ENCODE measurements at places on chromosomes 3 and 15.

- no peak for DNase-seq
Observed at GRCh38 chr3:8473029-8473428, 28.6 kb upstream of the LMCD1 start.

GRCh38 chr3:96700322-96701315 is 113.8 kb upstream of the EPHA6 start:
- DNase-seq: no peak

DNA sequence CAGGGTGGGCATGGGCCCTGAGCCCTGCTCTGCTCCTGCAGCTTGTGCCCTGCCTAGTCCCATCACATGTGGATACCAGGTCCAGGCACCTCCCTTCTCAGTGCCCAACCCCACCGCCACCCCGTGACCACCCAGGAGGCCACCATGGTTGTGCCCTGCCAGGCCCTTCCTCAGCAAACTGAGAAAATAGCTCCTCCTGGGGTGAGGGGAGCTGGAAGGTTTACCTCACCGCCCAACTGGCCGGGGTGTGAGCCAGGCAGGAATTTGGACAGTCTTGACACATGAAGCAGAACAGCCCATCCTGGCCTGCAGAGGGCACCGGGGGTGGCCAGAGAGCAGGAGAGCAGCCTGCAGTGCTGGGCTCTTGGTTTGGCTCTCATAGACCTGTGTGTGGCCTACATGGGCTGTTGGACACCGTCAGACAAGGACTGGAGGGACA is 11.4 kb upstream of the C3orf22 start:
- DNase-seq: no peak

GRCh38 chr3:163438760-163439159 is 1639.5 kb downstream of the SI start:
- DNase-seq: no peak

- DNase-seq: no peak
Observed at GRCh38 chr3:55554634-55555425, 67.7 kb upstream of the WNT5A start.

DNA sequence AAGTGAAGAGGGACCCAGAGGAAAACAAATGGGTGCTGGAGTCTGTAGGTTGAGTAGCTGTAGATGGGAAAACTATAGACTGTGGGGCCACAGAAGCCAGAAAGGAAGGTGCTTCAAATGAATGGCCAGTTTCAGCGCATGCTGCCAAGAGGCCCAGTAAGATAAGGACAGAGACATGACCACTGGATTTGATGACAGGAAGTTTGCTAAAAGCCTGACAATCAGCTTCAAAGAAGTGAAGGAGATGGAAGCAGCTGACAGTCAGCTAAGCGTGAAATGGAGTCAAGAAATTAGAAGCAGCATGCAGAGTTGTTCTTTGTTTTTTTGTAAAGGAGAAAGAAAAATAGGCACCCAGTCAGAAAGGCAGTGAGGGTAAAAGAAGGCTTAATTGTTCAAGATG is 24.9 kb downstream of the TXNRD3 start:
- DNase-seq: no peak

DNA sequence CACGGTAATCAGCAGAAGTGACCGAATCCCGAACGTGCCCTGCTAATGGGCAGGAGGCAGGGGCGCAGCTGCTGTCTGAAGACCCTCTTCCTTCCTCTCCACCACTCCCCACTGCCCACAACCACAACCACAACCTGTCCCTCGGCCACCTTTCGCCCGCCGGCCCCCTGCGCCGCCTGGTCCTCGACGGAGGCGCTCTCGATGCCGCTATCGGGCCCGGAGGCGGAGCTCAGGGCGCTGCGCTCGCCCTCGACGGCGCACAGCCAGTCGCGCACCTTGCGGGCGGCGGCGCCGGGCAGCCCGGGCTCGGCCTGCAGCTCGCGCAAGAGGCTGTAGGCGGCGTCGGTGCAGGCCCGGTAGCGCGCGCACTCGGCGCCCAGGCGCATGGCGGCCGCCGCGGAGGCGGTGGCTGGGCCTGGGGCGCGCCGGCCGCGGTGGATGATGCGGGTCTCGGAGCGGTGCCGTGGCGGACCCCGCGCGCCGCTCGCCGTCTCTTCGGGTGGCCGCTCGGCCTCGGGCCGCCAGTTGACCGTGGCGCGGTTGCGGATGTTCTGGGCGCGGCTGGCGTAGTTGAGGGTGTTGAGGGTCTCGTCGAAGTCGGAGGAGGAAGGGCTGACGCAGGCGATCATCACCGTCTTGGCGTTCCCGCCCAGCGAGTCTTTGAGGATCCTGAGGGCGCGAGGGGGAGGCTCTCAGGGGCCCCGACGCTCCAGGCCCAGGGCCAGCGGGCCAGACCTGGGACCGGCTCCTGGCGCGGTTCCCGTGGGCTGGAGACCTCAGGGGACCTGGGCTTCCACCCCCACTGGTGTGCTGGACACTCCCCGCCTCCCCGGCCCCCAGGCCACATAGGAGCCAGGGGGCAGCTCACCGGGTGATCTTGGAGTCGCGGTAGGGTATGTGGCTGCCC is 6.9 kb downstream of the KIF7 start:
- no peak for DNase-seq

DNA sequence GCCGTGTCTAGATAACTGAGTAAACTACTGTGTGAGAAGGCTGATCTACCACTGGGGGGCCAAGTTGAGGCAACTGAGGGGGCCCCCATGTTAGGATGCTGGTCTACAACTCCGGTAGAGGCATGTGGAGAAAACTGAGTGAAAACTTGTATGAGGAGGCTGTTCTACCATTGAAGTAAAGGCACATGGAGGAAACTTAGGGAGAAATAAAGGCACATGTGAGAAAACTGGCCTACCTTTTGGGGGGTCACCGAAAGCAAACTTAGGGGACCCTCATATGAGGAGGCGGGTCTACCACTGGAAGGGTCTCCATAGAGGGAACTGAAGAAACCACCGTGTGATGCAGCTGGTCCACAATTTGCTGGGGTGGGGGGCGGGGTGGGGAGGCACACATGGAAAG is 155.2 kb downstream of the FBLN2 start:
- no peak for DNase-seq

DNA sequence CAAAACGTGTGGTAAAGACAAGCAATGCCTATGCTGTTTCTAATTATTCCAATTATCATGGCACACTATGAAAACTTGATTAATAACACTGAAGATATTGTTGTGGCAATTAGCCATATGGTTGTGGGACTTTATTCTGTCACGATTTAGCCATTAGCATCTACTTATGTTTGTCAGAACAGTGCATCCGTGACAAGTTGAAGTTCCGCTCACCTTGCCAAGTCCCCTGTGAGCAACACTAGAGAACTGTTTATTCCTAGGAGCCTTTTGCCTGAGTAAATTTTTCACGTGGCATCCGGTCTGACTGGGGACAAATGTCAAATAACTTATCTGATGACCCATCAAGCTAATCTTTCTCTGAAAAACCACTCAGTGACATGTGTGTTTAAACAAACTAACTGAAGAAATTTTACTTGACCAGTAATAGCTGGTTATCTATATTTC is 403.3 kb downstream of the TBC1D5 start:
- no peak for DNase-seq

GRCh38 chr3:40333416-40333815 is 23.9 kb downstream of the EIF1B start:
- DNase-seq: no peak

- no peak for DNase-seq
Observed at GRCh38 chr15:29822100-29822683, at the start of gene TJP1. TJP1 (minus strand) TSS chr15:29822468; CDS start chr15:29822028, 440 bp downstream.

- DNase-seq: no peak
Observed at GRCh38 chr3:142027300-142027699, 122.0 kb downstream of the TFDP2 start.

DNA sequence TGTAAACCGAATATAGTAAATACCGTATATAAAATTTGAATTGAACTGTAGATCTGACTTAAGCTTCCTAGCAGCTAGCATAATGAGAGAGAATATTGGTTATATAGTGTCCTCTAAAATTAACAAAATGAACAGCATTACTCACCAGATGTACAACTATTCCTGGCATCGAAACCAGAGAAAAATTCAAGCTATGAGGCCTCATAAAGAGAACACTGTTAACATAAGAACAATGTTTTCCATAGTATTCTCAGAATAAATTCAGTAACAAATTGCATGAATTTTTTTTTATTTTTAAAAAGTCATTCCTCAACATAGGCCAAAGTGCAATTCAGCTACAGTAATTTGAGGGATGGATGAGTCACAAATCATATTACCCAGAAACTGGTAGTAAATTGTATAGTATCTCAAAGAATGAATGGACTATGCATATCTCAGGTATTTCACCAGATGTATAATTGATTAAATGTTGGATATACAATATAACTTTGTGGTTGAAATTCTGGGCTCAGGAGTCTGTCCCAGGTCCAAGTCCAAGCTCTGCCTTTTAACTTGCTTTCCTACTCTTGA is 5.0 kb downstream of the TMEM207 start:
- no peak for DNase-seq

- DNase-seq: no peak
Observed at GRCh38 chr3:48026951-48027908, 11.0 kb upstream of the MAP4 start.

- no peak for DNase-seq
Observed at GRCh38 chr15:56176996-56177395, 66.7 kb downstream of the RFX7 start.

DNA sequence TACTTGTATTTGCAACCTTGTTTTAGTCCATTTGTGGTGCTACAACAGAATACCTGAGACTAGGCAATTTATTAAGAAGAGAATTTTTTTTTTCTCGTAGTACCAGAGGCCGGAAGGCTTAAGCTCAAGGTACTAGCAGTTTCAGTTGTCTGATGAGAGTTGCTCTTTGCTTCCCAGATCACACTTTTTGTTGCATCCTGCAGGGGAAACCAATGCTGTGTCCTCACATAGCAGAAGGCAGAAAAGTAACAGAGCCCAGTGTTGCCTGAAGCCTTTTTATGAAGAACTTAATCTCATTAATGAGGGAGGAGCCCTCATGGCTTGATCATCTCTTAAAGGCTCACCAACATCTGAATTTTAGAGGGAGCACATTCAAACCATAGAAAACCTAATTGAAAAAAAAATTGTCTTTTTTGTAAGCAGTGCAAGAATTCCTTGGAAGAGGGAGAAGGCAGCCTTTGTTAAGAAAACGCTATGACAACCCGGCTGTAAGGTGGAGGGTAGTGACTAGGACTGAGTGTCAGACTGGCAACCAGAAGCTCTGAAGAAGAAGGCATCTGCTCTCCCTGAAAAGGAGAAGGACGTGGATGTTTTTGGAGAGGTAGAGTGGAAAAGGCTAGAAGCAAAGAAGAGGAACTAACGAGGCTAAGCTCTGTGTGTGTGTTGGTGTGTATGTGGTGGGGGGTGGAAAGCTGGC is 1245.3 kb downstream of the ROBO2 start:
- DNase-seq: no peak

GRCh38 chr3:149658744-149659497 is 1.1 kb upstream of the WWTR1 start:
- no peak for DNase-seq

GRCh38 chr15:70060214-70060992 is 37.3 kb downstream of the TLE3 start:
- no peak for DNase-seq

DNA sequence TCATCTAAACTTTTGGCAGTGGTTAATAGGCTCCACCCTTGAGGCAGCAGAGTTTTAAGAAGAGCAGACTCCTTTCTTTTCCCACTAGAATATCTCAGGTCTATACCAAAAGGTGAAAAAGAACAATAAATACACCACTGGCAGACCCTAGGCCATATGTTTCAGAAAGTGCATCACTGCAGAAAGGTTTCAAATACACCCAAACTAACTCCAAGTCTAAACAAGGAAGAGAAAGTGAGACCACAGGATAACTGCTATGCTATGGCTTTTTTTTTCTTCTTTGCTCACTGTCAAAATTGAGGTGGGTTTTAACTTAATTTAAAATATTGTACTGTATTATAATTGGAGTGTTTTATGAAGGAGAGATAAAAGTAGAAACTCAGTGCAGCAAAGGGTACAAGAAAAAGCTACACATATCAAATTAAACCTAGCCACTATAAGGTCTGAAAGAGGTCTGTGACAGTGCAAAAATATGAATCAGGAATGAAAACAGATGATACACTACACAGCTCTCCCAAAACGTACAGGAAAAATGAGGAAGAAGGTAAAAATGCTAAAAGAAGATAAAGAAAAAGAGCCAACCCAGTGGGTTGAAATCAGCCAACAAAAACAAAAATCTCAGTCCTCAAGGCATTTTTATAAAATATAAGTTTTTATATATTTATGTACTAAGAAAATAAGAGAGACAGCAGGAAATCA is 8.4 kb downstream of the SNX4 start:
- DNase-seq: no peak

- DNase-seq: no peak
Observed at GRCh38 chr15:67832897-67833709, 6.7 kb downstream of the RNU6-1 start.

DNA sequence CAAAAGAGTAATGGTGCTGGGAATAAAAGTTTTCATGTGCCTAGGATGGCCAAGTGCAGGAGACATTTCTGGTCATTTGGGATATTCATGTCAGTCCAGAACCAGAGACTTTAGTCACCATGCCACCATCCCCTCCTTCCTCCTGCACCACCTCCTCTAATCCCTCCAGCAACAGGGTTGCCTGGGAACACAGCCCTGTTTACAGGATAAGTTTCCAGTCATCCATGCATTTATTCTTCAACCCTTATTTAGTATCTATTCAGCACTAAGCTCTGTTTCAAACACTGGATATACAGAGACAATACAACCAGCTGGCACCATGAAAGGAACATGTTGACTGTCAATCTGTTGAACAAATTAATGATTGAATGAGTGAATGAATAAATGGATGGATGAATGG is 211.7 kb downstream of the CLSTN2 start:
- no peak for DNase-seq

DNA sequence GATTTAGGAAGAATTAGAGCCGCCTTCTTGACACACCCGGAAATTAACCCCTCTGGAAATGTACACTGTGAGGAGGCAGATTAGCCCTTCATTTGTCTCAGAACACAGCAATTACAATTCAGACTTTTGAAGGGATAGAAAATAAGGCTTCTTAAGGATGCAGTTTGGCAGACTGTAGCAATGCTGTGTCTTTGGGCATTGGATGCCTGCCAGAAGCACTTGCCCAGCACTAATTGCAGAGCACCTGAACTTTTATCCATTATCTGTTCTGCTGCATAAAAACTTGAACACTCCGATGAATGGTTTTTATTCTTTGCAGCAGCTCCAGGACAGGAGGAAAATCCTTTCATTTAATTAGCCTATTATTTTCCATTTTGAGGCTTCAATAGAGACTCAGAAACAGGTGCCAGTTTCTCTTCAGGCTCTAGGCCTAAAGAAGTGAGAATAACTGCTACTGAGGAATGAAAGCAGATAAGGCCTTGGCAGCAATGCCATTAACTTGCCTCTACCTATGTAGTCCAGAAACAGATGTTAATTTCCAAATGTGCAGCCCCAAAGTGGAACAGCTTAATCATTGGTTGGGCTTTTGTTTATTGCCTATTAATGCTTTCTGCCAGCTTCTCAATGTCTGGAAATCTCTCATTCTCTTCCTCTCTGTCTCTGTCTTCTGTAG is 418.5 kb downstream of the NSUN3 start:
- DNase-seq: no peak

- DNase-seq: no peak
Observed at GRCh38 chr3:120424506-120424905, 26.3 kb downstream of the FSTL1 start.

- no peak for DNase-seq
Observed at GRCh38 chr3:10116138-10116460, 624 bp downstream of the BRK1 start.

GRCh38 chr3:196643761-196644160 is 4.3 kb downstream of the NRROS start:
- no peak for DNase-seq
